ENCODE measurements at places on chromosomes 2 and 18.
A peak's percentile ranks its signal among the peaks of the same experiment; 100 is the strongest.

GRCh38 chr2:161980976-161981375, 93.0 kb downstream of the DPP4 start:
- DNase-seq: no peak

- DNase-seq: no peak
Measured at GRCh38 chr2:163698857-163699256, 37.0 kb downstream of the FIGN start.

DNA sequence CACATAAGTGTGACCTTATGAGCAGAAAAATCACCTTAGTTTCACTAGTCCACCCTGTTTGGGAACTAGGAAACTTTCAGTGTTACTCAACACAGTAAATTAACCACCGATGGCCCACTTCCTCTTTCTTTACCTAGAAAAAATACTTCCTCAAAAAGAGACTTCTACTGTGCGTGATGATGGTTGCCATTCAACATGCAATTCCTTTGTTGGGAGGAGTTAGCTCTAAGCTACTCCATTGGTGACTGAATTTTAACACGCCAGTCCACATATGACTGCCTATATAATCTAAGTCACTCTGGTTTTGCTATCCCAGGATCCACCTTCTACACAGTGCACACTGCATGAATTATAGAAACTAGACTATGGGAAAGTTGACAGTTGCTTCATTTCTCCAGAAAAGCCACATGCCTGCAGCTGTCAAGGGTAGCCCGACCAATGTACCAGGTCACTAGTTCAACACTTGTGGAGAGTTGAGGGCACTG, 47.8 kb upstream of the REG3G start:
- DNase-seq: no peak

DNA sequence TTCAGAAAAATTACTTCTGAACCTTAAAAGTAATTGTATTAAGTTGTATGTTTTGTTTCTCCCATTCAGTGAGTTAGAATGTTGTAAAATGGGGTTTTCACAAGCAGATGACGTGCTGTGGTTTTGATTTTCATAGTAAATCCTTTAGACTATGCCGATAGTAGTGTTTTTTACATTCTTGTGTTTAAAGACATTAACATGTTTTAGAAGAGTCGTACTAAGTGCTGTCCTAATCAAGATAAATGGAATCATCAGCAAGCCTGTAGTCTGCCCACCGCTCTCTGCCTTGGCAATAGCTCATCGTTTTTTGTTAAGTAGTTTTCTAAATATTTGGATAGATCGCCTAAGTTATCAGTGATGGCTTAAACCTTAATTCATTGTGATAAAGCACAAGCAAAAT, 21.5 kb downstream of the PKP4 start:
- no peak for DNase-seq

DNA sequence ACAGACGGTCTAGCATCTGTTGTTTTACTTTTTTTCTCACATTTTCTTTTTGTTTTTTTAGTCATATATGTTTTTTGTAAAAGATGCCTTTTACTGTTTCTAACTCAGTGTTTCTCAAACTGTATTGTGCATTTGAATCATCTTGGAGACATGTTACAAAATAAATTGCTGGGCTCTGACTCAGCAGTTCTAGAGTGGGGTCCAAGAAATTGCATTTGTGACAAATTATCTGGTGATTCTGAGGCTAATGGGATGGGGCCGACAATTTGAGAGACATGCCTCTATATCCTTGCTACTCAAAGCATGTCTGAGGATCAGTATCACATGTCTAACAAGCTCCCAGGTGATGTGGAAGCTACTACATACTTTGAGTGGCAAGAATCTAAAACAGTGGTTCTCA, 478.8 kb downstream of the PLCL1 start:
- no peak for DNase-seq

- no peak for DNase-seq
Measured at GRCh38 chr2:84640411-84640810, 124.1 kb downstream of the DNAH6 start.

GRCh38 chr2:11103984-11104793, 51.1 kb upstream of the SLC66A3 start:
- DNase-seq: no peak

DNA sequence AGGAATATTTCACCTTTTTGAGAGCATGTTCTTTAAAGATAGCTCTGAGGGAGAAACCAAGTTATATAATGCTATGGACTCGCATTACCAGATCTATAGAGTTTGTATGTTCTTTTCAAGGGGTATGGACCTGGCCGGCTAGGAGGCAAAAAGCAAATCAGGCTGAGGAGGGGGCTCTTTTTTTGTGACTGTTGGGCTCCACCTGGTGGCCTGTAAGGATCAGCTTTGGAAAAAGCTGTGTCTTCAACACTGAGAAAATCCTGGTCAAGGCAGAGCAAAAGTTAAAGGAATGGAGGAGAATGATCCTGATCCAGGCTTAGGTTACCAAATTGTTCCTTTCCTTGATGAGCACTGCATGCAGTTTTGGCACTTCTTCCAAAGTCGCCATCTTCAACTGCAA, 180.5 kb downstream of the DIS3L2 start:
- DNase-seq: no peak

- no peak for DNase-seq
Measured at GRCh38 chr2:190420801-190421200, 12.6 kb downstream of the MFSD6 start.

- DNase-seq: no peak
Measured at GRCh38 chr18:1805521-1805920, 765.8 kb downstream of the METTL4 start.

DNA sequence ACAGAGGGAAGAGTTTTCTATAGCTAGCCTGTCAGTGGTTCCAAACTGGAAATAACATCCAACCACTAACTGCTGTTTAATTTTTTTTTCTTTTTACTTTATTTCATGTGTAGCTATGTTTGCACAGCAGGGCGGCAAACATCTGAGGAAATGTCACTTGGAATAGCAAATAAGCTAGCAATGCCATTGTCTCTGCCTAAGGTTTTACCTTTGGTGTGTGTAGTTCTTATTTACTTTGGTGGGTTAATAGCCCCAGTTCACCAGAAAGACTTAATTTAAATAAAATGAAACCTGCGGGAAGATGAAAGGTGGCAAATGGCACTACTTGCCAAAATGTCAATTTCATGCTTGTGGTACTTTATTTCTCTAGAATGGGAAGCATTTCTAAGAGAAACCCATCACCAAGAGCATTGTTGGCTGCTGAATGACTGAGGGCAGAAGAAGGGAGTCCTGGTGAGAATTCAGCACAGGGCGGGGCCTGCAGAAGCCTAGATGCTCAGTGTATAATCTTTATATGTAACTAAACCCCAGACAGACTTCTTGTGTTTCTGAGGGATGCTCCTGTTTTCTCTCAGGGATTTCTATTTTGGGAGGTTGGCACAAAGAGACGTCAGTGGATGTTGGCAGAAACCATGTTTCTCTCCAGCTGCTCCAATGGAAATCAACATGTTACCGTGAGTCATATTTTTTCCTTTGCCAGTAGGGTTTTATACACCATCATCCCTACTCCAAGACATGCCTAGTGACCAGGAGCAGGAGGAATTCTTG, 300.4 kb upstream of the NT5C1B start:
- no peak for DNase-seq

GRCh38 chr2:152825834-152826233, 107.4 kb downstream of the ARL6IP6 start:
- peak; percentile 19 for DNase-seq

DNA sequence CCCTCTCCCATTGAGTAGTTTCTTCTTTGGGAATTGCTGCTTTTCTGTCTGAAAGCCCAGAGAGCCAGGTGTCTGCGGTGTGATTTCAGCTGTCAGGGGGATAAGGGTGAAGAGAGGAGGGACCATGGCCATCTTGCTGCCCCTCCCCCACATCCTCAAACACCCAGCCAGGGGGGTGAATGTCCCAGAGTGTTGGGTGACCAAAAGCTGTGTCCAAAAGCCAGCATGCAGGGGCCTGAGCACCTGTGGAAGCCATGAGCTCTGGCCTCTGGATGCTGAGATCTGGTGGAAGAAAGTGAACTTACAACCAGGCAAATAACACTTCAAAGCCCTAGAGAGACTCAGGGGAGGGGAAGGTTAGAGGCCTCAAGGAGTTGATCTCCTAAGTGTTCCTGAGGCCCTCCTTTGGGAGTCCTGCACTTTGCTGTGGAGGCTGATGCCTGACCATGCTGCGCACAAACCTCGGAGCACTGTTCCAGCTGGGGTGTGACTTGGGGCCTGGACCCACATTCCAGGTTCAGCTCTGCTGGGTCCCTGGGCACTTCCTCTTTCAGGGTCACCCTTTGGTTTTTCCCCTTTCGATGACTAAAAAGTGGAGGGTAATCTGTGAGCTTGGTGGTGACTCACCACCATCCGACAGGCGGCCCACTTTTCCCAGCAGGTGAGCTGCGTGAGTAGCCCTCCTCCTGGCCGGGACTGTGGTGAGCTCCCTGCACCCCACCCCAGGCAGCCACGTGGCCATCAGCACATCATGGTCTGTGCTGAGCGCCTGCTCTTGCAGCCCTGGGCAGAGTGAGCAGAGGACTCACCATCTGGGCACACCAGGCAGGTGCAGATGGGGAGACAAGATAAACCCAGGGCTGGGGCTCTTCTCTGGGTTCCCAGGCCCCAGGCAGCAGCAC, 66.8 kb upstream of the FOSL2 start:
- DNase-seq: no peak

- no peak for DNase-seq
Measured at GRCh38 chr2:43472527-43473194, 123.2 kb downstream of the THADA start.

- no peak for DNase-seq
Measured at GRCh38 chr2:71668326-71669057, 215.1 kb downstream of the DYSF start.

DNA sequence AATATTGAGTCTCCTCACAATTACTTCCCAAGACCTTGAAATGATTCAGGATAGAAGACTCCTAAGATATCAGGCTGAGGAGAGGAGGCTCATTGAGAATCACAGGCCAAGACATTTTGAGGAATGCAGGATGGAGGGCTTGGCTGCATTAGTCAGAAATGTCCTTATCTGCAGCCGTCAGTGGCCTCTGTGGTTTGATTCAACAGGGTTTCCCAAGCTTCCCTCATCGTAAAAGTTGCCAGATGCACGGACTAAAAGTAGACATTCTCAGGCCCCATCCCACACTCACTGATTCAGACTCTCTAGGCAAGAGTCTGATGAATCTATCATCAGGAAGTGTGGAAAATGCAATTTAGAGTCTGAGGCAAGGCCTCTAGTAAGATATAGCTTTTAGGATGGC, 34.0 kb upstream of the TMEM178A start:
- no peak for DNase-seq

DNA sequence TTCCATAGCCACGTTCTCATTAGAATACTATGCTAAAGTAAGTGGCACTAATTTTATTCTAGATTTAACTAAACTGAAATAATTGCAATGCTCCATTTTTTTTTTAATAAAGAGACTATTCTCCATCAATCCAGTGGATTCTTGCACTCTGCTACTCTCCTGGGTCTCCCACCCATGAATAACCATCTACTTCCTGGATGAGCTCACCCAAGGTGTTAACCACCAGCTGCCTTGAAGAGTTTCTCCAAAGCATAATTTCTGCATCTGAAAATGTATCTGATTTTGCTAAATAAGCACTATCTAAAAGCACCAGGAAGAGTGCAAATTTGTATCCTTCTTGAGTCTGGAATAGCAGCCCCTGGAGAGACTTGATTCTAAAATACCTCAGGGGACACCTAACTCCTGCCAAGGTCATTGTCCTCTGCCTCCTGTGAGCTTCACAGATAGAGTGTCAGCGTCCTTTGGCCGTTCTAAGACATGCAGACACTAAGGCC, 41.6 kb upstream of the SH3BP4 start:
- no peak for DNase-seq

GRCh38 chr18:47931718-47932103, 1.3 kb upstream of the SMAD2 start:
- no peak for DNase-seq

DNA sequence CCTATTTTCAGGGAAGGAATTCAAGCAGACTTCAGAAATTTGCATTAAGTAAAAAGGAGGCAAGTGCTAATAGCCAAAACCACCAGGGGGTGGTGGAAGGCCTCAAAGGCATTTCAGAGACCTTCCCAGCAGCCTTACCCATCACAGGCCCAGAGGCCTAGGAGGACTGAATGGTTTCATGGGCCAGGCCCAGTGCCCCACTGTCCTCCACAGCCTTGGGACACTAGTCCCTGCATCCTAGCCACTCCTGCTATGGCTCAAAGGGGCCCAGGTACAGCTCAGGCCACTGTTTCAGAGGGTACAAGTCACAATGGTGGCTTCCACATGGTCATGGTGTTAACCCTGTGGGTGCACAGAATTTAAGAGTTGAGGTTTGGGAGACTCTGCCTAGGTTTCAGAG, 58.6 kb upstream of the CHAC2 start:
- DNase-seq: no peak

- DNase-seq: no peak
Measured at GRCh38 chr2:104804148-104804890, 49.6 kb upstream of the POU3F3 start.

DNA sequence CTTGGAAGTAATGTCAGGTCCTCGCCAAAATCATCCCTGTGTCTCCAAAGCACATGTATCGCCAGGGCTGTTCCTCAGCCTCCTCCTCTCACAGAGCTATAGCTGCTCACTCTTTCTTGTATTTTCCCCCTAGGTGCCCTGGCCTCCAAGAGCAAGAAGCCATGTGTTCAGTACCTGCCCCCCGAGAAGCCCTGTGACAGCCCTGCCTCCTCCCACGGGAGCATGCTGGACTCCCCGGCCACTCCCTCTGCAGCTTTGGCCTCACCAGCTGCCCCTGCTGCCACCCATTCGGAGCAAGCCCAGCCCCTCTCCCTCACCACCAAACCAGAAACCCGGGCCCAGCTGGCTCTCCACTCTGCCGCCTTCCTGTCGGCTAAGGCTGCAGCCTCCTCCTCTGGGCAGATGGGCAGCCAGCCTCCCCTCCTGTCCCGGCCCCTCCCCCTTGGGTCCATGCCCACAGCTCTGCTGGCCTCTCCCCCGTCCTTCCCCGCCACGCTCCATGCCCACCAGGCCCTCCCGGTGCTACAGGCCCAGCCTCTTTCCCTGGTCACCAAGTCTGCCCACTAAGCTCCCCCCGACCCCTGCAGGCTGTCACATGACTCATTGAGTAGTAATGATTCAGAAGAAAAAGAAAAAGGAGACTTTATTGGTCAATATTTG, 18.8 kb downstream of the TGOLN2 start:
- no peak for DNase-seq

- DNase-seq: no peak
Measured at GRCh38 chr2:154914561-154914960, 216.1 kb downstream of the KCNJ3 start.

DNA sequence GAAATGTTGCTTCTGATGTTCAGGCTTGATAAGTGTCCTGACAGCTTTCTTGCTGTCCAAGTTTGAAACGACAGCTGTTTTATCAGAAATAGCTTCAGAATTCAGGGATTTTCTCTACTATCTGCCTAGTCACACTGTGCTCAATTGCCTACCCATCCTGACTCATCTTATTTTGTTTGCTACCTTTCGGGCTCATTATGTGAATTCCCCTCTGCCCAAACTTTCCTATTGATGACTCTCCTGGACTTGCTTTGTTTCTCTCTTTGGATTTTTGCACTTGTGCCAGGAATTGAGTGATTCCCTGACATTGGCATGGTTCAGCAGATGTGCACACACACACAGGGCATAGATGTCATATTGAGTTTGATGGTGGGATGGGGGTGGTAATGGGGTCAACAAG, 1052.6 kb upstream of the PIK3C3 start:
- DNase-seq: no peak

Measured in SW 1271 (cell line).